Effector CD4-positive, alpha-beta T cell (primary cell): ENCODE measurements at places on chromosomes 2 and 18.

- no peak for DNase-seq
These were observed 1.6 kb downstream of the NUP35 start for GRCh38 chr2:183125659-183126341.

DNA sequence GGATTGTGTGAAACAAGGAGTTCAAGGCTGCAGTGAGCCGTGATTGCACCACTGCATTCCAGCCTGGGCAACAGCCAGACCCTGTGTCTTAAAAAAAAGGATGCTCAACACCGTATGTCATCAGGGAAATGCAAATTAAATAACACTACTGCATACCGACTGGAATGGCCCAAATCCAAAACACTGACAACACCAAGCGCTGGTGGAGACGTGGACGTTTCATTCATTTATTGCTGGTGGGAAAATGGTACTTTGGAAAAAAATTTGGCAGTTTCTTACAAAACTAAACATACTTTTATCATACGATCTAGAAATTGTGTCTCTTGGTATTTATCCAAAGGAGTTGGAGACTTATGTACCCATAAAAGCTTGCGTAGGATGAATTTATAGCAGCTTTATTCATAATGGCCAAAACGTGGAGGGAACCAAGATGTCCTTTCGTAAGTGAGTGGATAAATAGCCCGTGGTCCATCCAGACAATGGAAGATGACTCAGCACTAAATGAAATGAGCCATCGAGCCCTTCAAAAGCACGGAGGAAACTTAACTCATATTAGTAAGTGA is 24.2 kb downstream of the NEU4 start:
- DNase-seq = no peak

DNA sequence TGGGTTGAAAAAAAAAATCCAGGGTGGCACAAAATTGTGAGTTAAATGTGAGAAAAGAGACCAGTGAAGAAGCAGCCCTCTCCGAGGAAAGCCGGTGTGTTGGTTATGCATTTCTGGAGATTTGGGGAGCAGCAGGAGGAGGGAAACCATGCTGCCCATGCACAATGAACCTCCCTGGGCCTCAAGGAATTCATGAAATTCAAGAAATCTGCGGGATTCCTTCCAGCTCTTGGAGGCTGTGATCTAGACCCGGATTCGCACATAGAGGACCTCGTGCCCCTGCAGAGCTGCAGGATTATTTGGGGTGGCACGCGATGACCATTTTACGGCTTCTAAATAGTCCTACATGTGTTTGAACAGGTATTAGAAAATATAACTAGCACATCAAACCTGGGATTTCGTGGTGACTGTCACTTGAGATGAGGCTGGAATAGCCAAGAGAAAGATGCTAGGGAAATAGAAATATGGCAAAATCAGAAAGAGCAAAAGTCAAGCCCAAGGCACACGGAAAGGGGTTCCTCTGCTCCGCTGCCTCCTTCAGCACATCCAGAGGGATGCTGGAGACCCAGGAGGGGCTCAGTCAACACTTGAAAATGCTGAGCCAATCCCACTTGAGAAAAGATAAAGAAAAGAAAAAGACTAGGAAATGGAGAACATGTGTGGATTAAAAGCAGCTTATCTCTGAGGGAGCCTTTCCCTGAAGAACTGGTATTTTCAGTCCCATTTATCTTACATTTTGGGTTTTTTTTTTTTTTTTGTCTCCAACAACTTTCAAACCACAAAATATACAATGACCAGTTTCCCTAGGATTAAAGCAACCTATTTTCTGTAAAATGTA is 22.0 kb downstream of the KCTD1 start:
- no peak for DNase-seq

GRCh38 chr2:133053541-133053940 is 383.5 kb upstream of the LYPD1 start:
- no peak for DNase-seq

DNA sequence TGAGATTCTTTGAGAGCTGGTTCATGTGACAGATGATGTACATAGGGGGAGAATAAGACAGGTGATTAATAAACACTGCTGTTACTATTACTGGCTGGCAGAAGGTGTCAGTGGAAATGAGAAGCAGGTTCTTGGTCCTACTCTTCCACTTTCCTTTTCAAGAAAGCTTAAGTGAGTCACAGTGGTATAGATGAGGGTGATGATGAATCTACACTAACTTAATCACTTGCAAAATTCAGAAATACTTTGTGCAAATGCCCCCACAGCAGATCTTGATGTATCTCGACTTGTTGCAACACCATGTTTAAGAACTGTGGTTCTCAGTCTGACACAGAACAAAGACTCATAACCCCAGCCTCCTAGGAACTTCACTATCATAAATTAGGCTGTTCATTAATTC is 35.9 kb upstream of the MGAT5 start:
- no peak for DNase-seq

GRCh38 chr2:152407204-152407721 is 72.3 kb downstream of the FMNL2 start:
- DNase-seq = no peak

DNA sequence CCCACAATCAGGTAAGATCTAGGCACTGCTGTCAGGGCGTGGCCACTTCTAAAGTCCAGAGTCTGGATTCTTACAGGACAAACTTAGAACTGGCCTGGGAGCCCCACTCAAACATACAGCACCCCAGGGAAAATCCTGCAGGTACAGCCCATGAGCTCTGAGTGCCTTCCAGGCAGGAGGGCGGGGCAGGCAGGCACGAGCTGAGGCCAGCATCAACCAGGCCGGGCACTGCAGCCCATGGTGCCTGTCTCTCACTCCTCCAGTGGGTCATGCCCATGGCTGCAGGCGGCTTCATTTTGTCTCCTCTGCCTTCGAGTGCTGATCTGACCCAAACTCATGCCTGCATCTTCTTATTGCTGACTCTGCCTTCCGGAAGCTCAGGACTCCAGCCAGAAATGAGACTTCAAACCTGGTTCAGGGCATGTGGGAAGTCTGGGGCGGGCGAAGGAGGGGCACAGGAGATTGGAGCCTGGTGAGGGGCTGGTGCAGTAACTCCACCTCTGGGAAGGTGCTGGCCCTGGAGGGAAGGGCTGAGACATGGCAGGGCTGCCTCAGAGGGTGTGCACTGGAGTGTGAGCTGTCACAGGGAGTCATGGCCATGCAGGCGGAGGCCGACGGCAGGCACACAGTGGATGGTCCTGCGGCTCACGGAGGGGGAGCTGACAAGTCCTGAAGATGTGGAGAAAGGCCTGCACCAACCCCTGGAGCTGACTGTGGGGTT is 40.5 kb downstream of the HS6ST1 start:
- no peak for DNase-seq

DNA sequence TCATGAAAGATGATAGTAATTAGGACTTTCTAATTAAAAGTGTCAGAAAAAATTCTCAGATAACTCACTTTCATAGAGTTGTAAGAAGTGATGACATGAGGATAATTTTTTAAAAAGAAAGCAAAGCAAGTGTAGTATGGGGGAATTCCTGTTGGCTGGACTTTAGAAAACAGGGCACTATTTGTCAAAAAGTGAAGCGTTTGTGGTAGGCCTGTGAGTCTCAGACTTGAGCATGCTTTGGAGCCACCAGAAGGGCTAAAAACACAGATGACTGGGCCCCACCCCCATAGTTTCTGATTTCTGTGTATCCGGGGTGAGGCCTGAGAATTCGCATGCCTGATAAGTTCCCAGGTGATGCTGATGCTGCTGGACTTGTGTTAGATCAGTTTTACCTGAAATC is 222.6 kb upstream of the LRRTM1 start:
- no peak for DNase-seq

DNA sequence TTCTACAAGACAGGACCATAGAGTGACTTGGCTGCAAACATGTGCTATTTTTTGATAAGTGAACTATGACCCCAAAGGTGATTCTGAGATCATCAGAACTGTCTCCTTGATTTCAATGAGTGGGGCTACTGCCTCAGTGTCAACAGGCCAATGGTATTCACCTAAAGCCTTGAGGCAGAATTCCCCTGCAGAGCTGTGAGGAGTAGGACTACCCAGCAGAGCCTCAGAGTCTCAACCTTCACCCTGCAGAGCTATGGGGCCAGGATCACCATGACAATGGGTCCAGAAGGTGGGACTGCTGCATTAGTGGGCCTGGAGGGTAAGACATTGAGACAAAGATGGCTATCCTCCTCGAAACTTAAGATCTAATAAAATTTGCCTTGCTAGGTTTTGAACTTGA is 1668.2 kb upstream of the SLC39A10 start:
- DNase-seq = no peak

- DNase-seq = no peak
These were observed at the start of gene ANTXR1 for GRCh38 chr2:69013142-69013839. ANTXR1 (plus strand) TSS chr2:69013179; CDS start chr2:69013500, 321 bp downstream.

DNA sequence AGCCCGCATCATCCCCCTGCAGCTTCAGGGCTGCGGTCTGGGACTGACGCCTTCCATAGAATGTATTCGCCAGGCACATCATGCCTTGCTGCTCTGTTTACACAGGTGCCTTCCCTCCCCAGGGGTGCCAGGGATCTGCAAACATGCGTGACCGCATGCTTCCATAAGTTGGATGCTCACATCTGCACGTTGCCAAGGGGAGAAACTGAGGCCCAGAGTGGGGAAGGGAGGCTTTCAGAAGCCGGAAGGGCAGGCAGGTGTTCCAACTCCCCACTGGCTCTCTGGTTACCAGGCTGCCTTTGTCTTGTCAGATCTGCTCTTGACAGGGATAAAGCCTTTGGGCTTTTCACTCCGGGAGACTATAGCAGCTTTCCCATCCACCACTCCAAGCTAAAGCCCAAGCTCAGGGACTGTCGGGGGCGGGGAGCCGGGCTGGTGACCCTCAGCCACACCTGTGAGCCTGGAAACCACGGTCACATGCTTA is 125.8 kb upstream of the TNP1 start:
- no peak for DNase-seq

DNA sequence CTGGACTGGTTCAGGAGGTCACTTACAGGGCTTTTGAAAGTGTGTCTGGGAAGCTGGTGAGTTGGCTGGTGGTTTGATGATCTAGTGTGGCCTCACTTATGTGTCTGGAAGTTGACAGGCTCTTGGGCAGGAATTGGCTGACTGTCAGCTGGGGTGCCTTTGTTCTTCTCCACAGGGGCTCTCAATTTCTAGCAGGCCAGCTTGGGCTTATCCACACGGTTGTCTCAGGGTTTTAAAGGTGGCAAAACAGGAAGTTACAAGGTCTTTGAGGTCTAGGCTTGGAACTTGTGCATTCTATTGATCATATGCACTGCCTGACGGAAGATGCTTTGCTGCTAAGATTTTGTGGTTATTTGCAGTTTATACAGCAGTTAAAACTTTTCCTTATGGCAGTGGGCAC is 52.0 kb upstream of the CELF4 start:
- DNase-seq = no peak

- no peak for DNase-seq
These were observed 109.6 kb downstream of the SH3RF3 start for GRCh38 chr2:109238580-109238979.

DNA sequence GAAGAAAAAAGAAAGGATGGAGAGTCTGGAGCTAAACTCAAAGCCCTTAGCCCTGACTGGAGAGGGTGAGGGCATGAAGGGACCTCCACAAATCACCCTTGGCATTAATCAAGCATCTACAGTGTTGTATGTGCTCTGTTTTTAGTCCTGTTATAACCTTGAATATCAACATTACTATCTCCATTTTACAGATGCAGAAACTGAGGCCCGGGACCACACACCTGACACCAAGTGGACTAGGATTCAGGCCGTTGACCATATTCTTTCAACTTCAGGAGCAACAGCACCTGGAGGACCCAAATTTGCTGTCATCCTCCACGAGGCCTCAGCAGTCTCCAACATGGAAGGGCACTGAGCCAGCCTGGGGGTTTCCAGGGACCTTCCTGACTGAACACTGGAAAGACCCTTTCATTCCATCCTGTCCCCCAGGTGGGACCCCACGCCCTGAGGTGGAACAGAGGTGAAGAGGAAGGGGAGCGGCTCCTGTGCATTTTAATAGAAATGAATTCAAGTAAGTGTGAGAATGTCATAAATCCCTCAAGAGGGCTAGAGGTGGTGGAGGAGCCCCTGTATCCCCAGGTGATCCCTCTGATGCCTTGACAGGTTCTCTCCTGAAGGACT is 41.0 kb downstream of the SERTAD2 start:
- DNase-seq = no peak

DNA sequence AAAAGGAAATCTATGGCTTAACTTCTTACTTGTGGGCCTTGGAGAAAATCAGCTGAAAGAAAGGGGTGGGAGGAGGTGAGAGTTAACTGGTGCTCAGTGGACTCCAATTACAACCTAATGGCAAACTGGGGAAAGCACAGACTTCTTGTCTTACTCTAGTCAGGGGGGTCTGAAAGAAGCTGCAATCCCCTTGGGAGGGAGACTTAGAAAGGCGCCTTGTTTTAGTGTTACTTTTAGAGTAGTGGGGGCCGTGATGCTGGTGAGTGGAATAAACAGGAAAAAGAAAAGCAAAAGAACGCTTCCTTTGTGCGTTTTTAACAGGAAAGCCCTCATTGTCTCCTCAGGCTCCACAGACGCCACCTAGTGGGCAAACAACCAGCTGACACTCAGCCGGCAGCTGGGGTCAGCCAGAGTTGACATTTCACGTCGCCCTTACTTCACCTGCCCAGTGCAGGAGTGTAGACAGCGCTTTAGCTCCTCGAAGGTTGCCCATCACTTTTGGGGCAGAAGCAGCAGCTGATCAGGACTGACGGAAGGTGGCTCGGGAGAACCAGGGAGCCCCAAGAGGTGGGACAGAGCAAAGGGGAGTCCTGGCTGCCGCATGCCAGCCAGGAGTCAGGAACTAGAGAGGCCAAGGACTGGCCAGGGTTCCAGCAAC is 55.9 kb upstream of the GORASP2 start:
- peak; percentile 56 for DNase-seq

DNA sequence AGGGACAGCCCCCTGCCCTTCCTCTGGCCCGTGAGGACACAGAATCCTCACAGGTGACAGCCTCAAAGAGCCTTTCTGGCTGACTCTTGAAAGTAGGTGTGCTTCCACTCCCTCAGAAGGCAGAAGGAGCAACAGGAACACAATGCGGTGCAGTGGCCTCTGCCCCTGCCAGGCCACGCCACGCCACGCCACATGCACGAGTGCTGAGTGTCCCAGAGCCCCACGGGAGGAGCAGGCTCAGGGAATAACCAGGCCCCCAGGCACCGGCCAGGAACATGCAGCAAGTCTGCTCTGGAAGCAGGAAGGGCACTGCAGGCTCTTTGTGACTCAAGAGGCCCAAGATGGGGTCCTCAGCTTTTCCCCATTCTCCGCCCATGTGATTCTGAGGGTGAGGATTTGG is 18.1 kb upstream of the CCDC74B start:
- DNase-seq = no peak

DNA sequence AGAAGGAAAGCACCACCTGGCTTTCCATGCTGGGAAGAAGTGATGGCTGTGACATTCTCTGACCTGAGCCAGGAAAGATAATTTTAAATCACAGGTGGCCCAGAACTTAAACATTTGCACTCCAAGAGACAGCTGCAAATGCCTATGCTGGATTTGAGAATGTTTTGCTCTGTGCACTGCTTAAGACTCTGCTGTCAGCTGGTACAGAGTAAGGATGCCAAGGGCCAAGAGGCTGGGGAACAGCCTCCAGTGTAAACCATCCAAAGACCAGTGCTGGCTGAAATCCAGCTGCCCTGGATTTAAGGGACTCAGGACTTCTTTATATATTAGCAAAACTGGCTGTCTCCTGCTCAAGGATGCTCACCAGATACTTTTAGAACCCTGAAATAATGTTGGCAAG is 3.9 kb downstream of the HOXD8 start:
- DNase-seq = no peak
